ENCODE measurements at places on chromosomes 4 and X. TPM values are rescaled to one million over a fixed set of nuclear protein-coding genes. Genes with fewer than 3 reads are reported as not detected.
A peak's percentile ranks its signal among the peaks of the same experiment; 100 is the strongest.

GRCh38 chrX:65575022-65575421 lies 40.4 kb upstream of the LAS1L start:
- H3K36me3 ChIP-seq: no peaks in the 10 kb centered on the region
- DNase-seq: no peak
- no peaks in the 10 kb centered on the region for H3K27me3 ChIP-seq
- H3K4me1 ChIP-seq: no peaks in the 10 kb centered on the region
- no peak overlapping the region for H3K27ac ChIP-seq

GRCh38 chr4:23887173-23887572 lies 2.7 kb downstream of the PPARGC1A start:
- peak overlapping the region; percentile 94 for H3K27ac ChIP-seq
- no peak for DNase-seq
- peak overlapping the region; percentile 67 for H3K4me3 ChIP-seq
- peaks cover 7% of the 10 kb centered on the region for H3K36me3 ChIP-seq

GRCh38 chrX:111778591-111778990 lies 97.4 kb upstream of the TRPC5OS start:
- no peaks in the 10 kb centered on the region for H3K36me3 ChIP-seq
- no peak for DNase-seq
- H3K27ac ChIP-seq: no peak overlapping the region
- no peak overlapping the region for H3K4me3 ChIP-seq

GRCh38 chr4:136558940-136559494 lies 973.3 kb downstream of the PCDH18 start:
- no peak overlapping the region for H3K4me3 ChIP-seq
- no peaks in the 10 kb centered on the region for H3K27me3 ChIP-seq
- no peaks in the 10 kb centered on the region for H3K36me3 ChIP-seq

GRCh38 chrX:152819266-152819665 lies 11.3 kb downstream of the CETN2 start:
- H3K27me3 ChIP-seq: no peaks in the 10 kb centered on the region
- H3K4me1 ChIP-seq: no peaks in the 10 kb centered on the region
- H3K27ac ChIP-seq: no peak overlapping the region
- DNase-seq: no peak
- H3K4me3 ChIP-seq: no peak overlapping the region
- no peaks in the 10 kb centered on the region for H3K36me3 ChIP-seq

Gene SHOX
- not detected for total RNA-seq

Gene SMR3B
- total RNA-seq: not detected
